ENCODE measurements at places on chromosomes 1 and 21.
A peak's percentile ranks its signal among the peaks of the same experiment; 100 is the strongest.

DNA sequence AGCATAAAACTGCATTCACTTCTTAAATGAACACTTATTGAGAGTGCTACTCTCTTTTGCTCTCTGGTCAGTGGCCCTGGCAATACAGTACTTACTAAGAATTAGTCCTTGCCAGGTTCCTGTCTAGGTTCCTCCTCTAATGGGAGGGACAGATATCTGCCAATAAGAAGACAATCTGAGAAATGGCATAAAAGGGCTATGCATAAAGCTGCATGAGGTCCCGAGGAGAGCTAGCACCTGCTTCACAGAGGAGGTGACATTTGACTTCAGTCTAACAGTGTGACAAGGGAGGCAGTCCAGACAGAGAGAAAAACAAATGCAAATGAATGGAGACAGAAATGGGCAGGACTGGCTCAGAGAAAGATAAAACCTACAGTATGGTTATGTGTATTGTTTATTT is 357.1 kb upstream of the SGIP1 start:
- no peak for DNase-seq

- DNase-seq: peak; percentile 88
Measured at GRCh38 chr1:218896202-218896601, 277.5 kb upstream of the LYPLAL1 start.

DNA sequence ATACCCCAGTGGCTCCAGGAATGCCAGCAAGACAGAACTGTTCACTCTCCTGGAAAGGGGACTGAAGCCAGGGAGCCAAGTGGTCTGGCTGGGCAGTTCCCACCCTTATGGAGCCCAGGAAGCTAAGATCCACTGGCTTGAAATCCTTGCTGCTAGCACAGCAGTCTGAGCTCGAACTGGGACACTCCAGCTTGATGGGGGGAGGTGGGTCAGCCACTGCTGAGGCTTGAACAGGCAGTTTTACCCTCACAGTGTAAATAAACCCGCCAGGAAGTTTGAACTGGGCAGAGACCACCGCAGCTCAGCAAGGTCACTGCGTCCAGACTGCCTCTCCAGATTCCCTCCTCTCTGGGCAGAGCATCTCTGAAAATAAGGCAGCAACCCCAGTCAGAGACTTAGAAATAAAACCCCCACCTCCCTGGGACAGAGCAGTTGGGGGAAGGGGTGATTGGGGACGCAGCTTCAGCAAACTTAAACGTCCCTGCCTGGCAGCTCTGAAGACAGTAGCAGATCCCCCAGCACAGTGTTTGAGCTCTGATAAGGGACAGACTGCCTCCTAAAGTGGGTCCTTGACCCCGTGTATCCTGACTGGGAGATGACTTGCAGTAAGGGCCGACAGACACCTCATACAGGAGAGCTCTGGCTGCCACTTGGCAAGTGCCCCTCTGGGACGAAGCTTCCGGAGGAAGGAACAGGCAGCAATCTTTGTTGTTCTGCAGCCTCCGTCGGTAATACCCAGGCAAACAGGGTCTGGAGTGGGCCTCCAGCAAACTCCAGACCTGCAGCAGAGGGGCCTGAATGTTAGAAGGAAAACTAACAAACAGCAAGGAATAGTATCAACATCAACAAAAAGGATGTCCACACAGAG is 568.4 kb downstream of the PLA2G4A start:
- no peak for DNase-seq

GRCh38 chr1:60571811-60572210 is 498.2 kb upstream of the C1orf87 start:
- no peak for DNase-seq

- no peak for DNase-seq
Measured at GRCh38 chr1:7962636-7963377, 1.3 kb downstream of the PARK7 start.

DNA sequence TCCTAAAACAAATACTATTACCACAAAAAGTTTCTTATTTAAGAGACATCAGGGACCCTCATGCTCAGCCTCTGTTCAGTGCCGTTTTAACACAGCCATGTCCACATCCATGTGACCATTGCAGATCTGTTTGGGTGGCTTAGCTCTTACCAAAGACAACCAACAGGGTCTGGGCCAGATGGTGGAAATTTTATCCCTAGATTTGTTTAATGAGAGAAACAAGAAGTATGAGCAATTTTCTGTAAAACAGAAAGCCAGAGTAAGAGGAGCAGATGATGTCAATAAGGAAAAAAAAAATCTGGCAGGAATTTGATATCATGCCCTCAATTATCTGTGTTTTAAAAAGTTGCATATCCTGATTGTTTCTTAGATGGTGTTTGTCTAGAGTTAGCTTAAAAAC is 299.9 kb downstream of the TM2D1 start:
- DNase-seq: no peak

DNA sequence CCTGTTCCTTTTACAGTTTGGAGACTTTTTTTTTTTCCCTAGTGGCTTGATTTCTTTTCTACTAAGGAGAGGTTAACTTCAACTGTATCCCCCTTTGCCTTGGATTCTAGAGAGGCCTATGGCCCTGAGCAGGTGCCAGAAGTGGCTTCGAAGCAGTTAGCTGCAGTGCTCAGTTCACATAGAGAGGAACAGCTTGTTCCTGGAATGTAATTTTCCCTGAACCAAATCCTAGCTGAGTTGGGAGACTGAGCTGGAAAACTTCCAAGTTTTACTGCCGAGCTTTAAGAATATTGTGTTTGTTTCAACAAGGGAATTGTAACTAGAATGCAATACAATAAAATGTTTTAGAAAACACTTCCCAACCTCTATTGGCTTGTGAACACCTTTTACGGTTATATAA is 17.5 kb downstream of the RD3 start:
- peak; percentile 68 for DNase-seq

DNA sequence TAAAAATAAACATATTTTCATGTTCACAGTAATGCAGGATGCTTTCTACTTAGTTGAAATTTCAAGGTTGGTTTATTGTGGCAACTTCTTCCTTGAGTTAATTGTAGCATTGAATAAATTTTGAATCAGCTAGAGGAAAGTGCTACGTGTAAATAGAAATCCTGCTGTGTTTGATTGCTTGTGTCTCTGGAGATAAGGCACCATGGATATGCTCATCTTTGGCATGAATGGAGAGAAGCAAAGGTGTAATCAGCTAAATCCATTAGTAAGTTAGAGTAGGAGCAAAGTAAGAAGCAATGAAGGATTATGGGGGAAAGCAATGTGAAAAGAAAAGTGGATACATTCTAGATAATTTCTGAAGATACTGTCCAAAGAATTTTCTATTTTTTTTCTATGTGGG is 331.1 kb downstream of the PTPRC start:
- no peak for DNase-seq

DNA sequence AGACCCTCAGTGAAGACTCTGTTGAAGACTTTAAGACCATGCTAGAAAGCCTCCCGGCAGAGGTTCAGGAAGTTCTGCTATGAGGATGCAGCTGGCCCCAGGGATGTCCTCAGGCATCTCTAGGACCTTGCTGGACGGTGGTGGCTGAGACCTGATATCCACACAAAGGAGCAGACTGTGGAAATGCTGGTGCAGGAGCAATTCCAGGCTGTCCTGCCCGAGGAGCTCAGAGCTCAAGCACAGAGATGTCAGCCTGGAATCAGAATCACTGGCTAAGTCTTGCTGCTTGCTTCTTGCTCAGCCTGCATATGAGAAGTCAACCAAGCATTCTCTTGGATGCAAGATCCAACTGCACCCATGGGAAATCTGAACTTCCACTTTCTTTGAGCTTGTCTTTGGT is 22.0 kb upstream of the CDC42 start:
- no peak for DNase-seq

- DNase-seq: no peak
Measured at GRCh38 chr1:165907256-165907857, 79.9 kb downstream of the UCK2 start.

- no peak for DNase-seq
Measured at GRCh38 chr1:194042736-194043135, 856.3 kb upstream of the B3GALT2 start.

GRCh38 chr1:213602796-213603486 is 384.8 kb upstream of the PROX1 start:
- no peak for DNase-seq

- no peak for DNase-seq
Measured at GRCh38 chr21:14975136-14975919, 89.5 kb downstream of the NRIP1 start.

GRCh38 chr1:36570478-36571060 is 87.9 kb upstream of the CSF3R start:
- no peak for DNase-seq

GRCh38 chr1:27144920-27145661 is 9.8 kb downstream of the SLC9A1 start:
- DNase-seq: peak; percentile 94

DNA sequence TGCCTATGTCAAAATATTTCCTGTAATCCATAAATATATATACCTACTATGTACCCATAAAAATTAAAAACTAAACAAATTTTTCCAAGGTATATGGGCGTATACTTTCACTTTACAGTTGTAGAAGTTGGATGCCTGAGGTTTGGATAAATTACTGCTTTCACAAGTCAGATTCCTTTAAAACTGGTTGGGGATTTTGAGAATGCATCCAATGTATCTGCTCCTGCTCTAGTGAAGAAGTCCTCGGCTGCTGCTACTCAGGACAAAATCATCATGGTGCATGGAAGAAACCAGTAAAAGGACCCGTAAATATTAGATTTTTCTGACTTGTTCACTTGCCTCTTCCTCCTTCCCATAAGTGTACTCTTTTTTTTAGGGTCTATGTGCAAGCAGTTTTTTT is 841.1 kb downstream of the USP25 start:
- DNase-seq: no peak

DNA sequence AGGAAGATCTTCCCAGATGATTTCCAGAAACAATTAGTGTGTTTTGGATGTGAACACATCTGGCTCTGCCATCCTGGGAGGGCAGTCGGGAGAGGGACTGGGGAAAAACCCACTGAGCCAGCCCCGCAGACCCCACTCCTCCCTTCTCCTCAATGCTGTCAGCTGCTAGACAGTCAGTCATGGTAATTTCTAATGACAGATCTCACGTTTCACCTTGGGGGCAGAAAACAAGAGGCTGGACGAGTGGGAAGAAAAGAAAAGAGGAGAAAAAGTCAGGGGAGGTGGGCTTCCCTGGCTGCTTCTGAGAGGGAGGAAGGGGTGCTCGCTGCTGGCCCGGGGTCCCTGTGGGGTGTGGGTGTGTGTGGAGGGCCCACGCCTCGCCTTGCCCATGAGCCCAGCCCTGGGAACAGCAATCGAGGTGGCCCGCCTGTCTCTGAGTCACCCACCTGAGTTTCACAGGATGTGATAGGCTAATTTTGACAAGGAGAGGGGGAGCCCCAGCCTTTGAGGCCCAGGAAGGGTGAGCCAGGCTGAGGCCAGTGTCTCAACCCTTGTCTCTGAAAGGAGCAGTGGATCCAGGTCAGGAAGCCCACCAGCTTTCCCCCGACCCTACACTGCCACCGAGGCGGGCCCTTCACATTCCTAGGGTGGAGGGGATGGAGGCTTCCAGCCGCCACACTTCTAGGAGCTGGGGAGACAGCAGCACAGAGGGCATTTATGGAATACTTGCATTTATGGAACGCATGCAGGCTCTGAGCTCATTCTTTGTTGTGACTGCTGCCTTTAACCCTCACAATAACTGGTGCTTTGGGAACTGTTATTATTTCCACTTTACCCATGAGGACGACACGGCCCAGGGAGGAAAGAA is 49.1 kb upstream of the IFNLR1 start:
- DNase-seq: no peak

All from NCI-H82 (cell line).